ENCODE measurements at places on chromosomes 7 and 10. TPM values are rescaled to one million over a fixed set of nuclear protein-coding genes. Genes with fewer than 3 reads are reported as not detected.

- no peak for DNase-seq
Observed at GRCh38 chr10:110045772-110046171, 38.0 kb downstream of the ADD3 start.

PTPRE gene
- total RNA-seq, result 51.1 TPM

GRCh38 chr7:2148189-2148588 lies 84.6 kb downstream of the MAD1L1 start:
- DNase-seq, result no peak

- no peak for DNase-seq
Observed at GRCh38 chr7:502296-502695, 17.4 kb downstream of the PDGFA start.

DNA sequence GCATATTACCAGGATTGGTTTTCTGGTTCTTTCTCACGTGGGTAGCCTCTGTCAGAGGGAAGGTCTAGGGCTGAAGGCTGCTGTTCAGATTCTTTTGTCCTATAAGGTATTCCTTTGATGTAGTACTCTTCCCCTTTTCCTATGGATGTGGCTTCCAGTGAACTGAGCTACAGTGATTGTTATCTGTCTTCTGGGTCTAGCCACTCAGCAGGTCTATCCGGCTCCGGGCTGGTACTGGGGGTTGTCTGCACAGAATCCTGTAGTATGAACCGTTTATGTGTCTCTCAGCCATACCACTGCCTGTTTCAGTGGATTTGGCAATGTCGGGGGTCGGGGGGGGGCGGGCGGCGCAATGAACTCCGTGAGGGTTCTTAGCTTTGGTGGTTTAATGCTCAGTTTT lies 84.5 kb upstream of the C10orf90 start:
- DNase-seq, result no peak

DNA sequence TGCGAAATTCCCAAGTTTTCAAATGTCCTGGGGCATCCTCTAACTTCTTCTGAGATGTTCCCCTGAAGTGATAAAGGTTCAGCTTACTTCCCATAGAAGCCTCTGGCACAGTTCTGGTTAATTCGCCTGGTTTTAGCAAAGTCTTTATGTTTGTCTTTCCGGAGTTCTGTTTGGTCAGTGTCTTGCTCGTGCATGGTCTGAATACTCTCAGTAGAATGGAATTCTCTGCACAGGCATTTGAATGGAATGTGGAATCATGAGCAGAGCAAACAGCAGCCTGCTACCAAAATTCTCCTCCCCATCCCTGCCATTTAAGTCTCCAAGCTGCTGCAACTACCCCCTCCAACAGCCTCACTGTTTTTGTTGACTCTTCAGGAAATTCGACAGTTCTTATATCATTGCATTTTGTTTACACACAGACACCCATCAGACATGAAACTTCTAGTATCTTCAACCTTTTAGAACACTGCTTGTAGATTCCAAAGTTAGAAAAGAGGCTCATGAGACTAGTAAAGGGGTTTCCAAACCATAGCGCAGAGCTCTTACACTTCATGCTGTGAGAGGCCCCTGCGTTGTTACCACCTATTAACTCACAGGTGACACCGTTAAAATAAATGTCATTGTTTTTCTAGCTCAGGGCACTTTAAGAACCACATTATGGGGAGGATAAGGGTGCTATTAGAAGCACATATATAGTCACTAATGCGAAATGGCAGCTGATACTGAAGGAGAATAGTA lies 129.7 kb downstream of the PLCE1 start:
- DNase-seq, result no peak
